Brain microvascular endothelial cell (primary cell): ENCODE measurements at places on chromosomes 12 and 14.

- no peak for DNase-seq
These were observed 33.5 kb downstream of the SLC25A21 start for GRCh38 chr14:37138898-37139297.

DNA sequence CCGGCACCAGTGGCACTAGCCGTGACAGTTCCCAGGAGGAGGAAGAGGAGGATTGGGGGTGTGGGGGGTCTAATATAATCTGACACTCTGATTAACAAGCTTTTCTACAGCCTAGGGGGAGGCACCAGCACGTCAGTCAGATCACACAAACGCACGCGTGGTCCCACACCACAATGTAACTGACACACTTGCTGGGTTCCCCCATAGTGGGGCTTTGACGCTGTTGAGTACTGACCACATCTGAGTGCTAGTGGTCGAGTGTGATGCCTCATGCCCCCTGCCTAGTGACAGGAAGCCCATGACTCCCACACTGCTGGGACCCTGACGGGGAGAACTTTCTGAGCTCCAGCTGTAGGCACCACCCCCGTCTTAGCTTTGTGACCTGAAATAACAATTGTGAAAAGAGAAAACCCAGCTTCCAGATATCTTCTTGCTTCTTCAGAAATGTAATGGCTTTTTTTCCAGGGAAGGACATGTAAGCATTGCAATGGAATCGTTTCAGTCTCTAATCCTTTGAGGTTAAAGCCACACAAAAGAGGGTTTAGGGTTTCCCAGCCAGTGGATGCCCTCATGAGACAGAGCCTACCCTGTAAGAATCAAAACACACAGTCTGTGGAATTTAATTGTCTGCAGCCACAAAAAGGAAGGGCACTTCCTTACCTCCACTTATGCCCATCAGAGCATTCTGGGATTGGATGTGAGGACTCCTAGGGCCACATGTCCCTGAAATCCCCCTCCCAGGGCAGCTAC, 183.9 kb downstream of the PIWIL1 start:
- no peak for DNase-seq

- DNase-seq: no peak
These were observed 5.1 kb downstream of the E2F7 start for GRCh38 chr12:77060136-77060882.

DNA sequence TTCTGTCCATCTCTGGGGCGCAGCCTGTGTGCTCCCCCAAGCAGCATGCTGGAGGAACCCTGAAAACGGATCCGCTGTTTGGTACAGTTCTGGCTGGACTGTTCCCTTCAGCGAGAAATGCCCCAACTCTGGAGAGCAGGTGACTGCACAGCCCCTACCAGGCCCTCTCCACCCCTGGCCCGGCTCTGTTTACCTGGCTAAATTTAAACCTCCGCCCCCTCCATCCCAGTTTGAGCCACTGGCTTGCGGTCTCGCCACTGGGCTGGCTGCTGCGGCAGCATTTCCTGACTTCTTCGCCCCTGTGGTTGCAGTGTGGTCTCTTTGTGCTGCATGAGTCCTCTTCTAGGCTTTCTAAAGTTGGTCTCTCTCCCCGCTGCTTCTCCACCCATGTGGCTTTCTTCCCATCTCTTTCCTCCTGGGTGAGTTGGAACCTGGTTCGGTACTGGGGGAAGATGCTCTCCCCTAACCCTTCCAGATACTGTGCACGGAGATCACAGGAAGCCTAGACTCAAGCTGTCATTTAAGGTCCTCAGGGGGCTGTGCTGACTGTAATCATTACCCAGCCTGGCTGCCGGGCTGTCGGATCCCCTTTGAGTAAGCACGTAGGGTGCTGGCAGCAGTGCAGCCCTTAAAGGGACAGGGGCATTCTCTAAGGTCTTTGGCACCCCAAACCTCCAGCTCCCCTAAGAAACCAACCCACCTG, 60.6 kb downstream of the FBXL14 start:
- DNase-seq: peak; percentile 71

DNA sequence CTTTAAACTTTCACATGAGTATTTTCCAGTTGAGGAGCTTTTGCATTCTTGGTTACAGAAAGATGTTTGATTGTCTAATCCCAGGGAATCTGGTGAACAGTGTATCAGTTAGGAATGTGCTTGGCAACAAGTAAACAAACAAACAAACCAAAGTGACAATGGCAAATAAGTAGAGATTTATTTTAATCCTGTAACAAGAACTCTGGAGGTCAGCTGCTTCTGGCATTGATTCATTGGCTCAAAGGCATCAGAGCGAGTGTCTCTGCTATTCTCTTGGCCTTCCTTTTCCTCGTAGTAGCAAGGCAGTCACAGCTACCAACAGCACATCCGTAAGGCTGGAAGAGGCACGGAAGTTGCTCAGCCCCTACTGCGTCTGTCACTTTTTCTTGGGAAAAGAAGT, 37.2 kb downstream of the CRADD start:
- DNase-seq: no peak

DNA sequence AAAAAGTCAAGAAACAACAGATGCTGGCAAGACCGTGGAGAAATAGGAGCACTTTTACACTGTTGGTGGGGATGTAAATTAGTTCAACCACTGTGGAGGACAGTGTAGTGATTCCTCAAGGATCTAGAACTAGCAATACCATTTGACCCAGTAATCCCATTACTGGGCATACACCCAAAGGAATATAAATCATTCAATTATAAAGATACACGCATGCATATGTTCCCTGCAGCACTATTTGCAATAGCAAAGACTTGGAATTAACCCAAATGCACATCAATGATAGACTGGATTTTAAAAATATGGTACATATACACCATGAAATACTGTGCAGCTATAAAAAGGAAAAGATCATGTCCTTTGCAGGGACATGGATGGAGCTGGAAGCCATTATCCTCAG, 18.0 kb upstream of the CATSPERB start:
- DNase-seq: no peak

- peak; percentile 89 for DNase-seq
These were observed 57.5 kb upstream of the TMCC3 start for GRCh38 chr12:94707892-94708291.

DNA sequence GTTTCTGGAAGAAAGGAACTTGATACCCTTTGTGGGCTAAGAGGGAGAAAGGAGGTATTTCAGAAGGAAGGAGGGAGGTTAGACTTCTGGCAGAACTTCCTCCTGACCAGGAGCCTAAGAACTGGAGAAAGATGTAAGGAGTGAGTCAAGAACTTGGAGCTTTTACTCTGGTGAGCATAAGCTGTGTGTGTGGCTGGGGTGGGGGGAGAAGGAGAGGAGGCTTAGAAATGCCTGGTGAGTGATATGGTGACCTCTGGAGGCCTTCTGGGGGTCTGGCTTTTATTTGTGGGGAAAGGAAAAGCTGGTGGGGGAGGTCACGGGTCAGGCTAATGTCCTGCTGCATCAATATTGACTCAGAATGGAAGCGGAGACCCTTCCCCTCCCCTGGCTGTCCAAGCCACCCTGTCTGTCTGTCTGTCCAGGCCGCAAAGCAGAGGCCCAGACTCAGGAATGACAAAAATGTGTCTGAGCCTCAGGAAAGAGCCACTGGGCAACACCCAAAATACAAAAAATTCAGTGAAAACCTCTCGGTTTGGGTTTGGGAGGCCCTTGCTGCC, 4.8 kb downstream of the LRP1 start:
- peak; percentile 50 for DNase-seq

GRCh38 chr12:130904064-130904463, 32.2 kb downstream of the RAN start:
- no peak for DNase-seq

GRCh38 chr14:54129850-54130640, 173.4 kb upstream of the BMP4 start:
- DNase-seq: no peak

DNA sequence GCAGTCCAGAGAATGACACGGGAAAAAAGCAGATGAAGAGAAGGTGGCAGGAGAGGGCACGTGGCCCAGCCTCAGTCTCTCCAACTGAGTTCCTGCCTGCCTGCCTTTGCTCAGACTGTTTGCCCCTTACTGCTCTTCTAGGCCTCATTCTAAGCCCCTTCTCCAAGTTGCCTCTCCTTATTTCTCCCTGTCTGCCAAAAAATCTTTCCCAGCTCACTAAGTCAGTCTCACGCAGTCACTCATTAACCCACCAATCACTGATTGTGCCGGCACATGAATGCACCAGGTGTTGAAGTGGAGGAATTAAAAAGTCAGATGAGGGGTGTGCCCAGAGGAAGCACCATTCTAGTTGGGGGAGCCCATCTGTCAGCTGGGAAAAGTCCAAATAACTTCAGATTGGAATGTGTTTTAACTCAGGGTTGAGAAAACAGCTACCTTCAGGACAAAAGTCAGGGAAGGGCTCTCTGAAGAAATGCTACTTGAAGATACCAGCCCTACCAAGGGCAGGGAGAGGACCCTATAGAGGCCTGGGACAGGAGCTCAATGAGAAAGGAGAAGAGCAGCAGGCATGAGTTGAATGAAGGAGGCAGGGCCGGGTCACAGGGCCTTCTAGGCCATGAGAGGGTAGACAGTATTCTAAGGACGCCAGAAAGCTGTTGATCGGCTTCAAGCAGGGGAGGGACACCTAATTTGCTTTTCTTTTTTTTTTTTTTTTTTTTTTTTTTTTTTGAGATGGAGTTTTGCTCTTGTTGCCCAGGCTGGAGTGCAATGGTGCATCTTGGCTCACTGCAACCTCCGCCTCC, 40.9 kb downstream of the DAD1 start:
- no peak for DNase-seq

DNA sequence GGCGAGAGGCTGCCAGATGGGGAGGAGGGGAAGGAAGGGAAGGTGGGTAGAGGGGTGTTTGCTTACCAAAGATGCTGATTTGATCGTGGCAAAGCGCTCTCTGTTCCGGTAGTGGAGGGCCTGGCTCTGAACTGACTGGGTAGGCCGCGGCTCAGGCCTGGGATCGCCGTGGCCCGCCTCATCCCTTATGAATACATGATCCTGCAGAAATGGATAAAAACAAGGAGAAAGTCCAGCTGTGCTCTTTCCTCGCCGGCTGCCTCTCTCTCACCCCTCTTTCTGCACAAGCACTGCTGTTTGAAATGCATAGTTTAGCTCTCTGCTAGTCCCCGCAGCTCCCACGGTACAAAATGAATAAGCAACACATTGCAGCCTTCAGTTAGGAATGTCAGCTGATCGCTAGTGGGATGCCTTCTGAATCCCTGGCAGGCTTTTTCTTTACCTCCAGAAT, 53.8 kb downstream of the PEBP1 start:
- peak; percentile 36 for DNase-seq

GRCh38 chr14:22542360-22542759, 46.7 kb downstream of the DAD1 start:
- DNase-seq: no peak

DNA sequence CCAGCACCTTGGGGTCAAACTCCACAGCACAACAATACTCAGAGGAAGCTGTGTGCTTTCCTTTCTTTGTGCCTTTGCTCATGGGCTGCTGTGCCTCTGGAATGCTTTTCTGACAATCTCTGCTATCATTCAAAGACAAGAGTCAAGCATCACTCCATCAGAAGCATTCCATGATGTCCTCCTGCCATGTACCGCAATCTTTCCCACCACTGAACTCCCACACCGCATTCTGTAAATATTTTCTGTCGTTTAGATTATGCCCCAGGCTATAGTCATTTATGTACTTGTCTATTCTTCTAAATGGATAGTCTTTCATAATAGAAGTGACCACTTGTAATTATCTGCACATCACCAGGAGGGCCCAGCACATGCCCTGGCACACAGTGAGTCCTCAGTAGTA, 327.8 kb downstream of the PDZRN4 start:
- no peak for DNase-seq

GRCh38 chr14:100733152-100733850, 6.6 kb downstream of the DLK1 start:
- DNase-seq: no peak

GRCh38 chr14:54216827-54217226, 180.0 kb upstream of the CDKN3 start:
- no peak for DNase-seq

DNA sequence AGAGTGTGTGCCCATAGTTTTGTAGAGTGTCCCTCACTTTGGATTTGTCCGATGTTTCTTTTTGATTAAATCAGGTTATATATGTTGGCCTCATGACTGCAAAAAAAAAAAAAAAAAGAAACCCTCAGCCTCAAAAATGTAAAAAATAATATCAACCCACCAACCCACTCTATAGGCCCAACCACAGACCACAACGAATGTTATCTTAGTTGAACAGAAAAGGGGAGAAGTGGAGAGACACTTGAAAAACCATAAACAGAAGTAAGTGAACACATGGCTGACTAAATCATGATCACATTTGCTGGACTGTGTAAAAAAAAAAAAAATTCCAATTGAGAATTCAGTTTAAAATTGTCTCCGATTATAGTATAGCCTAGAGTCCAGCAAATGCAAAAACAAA, 45.5 kb upstream of the ST8SIA1 start:
- DNase-seq: no peak

DNA sequence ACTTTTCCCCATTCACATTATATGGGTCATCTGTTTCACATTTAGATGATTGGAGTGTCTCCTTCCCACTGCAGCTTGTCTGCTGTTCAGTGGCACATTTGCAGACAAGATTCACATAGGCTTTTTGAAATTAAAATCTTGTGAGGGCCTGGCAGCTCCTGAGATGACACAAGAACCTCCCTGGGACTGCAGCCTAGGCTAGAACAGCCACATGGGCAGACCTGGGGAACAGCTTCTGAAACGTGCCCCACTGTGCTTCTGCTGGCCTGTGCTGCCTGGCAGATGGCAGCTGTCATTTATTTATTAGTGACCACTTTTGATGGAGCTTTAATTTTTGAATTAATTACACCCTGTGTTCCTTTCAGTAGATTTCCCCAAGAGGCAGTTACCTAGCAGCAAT, 137.4 kb downstream of the GRIP1 start:
- DNase-seq: no peak

DNA sequence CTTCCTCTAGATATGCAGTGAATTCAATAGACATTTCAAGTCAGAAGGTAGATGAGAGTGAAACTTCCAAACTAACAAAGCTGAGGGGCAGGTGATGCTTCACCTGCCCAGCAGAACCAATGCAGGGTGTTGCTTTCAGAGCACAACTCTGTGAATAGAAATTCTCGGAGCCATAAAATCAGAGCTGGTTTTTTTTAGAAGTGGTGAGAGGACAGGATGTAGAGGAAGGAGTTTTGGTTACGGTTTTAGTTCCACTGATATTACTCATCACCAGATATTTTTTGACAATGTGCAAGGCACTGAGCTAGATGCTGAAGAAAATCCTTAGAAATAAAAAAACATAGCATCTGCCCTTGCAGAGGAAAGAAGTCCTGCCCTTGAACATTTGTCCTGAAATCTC, 62.2 kb downstream of the BMP4 start:
- peak; percentile 27 for DNase-seq

DNA sequence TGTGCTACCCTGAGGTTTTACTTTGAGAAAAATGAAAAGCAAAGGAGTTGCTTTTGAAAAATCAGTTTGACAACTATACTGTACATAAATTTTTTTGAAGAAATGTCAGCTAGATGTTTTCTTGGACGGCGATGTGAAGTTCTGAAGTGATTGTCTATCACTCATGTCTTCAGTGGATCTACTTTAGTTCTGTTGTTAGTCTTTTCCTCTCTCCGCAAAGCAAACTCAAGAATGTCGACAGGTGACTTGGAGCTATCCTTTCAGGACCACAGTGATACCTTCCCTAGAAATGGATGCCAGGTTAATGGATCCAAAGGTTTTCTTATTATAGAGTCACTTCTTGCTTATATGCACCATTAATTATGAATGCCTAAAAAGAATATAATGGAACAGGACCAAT, 1.2 kb downstream of the PTPRO start:
- DNase-seq: no peak

- DNase-seq: no peak
These were observed 2.5 kb upstream of the SSH1 start for GRCh38 chr12:108859923-108860291.

- DNase-seq: no peak
These were observed 11.3 kb downstream of the FOS start for GRCh38 chr14:75289840-75290388.
